ENCODE measurements at places on chromosomes 5 and 9.

DNA sequence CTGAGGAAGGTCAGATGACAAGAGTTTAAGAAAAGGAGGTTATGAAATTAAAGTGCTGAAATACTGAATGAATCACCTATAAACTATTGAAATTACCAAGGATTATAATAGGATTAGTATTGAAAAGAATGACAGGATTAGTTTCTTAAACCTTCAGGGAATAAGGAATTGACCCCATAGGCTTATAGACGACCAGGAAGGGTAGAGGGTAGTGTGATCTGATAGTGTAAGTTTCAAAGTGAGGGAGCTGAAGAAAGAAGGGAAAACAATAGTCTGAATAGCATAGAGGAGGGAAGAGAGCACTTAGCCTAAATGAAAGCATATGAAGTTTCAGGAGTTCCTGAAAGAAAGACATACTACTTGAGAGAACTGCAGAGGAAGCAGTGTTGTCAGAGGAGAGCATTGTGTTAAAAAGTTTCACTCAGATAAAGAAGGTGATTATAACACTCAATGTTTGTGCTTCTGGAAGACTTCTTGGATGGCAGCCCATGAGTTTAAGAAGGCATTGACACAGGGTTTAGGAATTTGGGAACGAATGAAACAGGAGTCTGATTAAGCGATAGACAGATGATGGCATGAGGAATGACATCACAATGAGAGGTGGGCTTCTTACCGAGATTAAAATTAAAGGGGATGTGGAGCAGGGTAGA lies 557.9 kb upstream of the GRAMD2B start:
- DNase-seq, result no peak

GRCh38 chr9:124834591-124834990 lies 18.7 kb upstream of the WDR38 start:
- no peak for DNase-seq

GRCh38 chr9:129405089-129405826 lies 215.6 kb downstream of the C9orf50 start:
- DNase-seq, result no peak

GRCh38 chr5:16007750-16008415 lies 171.7 kb downstream of the MARCHF11 start:
- DNase-seq, result no peak

DNA sequence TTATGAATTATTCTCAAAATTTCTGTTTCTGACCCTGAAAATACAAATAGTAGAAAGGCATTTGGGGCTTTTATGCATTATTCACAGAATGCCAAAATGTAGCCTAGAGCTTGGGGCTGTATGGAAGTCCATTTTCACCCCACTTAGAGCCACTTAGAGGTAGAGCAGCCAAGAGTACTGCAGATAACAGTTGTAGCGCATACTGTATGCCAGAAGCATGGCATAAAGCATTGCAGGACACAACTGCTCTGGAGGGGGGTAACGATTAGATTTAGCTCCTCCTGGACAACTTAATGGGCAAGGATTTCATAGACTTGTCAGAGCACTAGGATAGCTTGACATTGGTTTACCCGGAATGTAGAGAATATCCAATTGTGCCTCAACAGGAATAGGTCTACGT lies 15.7 kb downstream of the SLC31A1 start:
- no peak for DNase-seq

DNA sequence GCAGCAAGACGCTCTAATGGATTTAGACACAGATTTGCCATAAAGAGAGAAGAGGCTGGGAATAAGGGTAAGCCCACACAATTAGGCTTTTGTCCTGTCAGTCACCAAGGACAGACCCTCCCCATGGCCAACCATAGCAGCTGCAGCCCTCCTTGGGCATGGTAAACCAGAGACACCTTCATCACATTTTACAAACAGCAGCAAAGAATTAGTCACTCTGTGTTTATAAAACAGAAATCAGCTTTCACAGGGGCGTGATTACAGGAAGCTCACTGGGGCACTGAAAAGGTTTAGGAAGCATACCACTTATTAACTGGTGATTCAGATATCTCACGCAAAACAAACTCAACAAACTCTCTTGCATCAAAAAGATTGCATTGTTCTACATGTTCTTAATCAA lies 37.3 kb upstream of the ZNF622 start:
- no peak for DNase-seq

DNA sequence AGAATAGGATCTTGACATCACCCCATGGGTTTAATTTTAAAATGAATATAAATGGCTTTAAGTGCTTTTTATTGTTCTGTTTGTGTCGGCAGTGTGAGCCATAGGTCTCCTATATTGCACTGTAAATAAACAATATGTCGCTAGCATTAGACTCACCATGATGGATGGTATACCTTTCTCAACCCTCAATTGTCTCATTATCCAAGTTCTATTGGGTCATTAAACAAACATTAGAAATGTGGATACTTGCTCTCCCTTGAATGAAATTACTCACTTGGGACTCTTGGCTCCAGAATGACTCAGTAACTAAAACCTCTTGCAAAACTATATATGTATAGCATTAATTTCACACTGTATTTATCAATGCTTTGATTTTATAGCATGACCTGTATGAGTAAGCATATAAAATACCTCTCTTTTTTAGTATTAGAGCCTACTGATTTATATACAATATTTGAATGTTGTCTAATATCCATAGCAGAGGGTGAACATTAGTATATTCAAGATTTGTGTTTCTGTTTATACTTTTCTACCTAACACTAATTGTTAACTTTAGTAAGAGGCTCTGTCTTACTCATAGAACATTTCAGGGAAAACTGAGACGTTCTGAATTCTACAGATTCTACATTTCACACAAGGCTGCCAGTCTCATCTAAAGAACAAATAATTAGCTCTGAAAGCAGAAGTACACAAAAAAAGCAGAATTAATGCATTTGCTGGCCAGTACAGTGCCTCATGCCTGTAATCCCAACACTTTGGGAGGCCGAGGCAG lies 303.8 kb upstream of the PRR16 start:
- no peak for DNase-seq

DNA sequence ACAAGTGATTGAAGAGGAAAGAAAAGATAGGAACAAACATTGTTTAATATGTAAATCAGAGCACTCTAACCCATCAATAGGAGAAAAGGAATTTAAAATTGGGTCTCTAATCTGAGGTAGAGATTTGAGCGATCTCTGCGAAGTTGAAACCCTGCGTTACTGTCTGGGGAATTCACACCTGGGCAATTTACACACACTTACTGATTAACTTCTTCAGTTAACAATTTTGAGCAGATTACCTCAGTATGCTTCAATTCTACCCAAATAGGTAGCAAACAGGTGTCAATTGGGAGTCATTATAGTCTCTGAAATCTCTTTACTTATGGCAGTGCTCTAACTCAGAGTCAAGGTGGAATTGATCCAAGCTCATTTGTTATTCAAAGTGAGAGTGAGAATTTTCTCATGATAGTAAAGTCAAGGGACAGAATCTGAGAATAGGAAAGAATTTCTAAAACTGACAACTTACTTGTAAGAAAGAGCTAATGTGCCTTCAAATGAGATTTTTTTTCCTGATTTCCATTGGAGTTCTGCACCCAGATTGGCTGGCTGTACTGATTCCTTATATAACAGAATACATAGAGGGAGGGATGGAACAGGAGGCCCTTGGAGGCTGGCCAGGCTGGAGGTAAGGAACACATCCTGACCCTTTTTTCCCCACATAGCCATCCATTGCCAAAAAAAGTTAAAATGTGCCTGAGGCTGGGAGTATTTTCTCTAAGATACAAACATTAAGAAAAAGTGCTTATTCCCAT lies 27.1 kb upstream of the IFNA14 start:
- no peak for DNase-seq

DNA sequence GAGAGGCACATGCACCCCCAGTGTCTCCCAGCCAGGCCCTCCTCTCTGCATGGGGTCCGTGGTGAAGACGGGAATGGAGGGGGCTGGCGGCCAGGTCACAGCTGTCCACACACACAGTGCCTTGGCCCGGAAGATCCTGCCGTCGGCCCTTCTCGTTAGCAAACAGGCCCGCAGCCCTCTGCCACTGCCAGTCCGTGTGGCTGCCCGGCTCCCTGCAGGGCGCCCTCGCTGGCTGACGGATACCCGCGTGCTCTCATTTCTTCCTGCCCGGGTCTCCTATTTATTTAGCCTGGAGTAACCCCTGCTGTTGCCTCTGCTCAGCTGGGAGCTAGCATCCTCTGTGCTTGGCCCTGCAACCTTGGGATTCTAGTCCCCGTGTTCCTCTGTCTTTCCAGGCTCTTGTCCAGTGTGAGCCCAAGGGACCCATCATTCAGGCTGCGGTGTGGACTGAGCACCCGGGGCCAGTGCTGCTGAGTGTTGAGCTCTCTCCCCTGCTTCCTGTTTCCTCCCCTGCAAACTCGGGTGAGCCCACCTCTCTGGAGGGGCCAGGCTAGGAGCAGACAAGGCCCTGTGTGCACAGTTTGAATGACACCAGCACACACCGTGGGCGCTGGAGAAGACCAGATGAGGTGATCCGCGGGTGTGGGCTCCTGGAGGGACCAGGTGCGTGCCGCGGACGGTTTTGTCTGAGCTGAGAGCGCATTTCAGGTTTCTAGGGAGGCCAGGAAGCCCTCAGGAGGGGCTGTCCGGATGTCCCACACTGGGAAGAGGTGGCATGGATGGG lies 14.6 kb upstream of the RNU6ATAC start:
- DNase-seq, result no peak

GRCh38 chr9:86636038-86636437 lies 281.8 kb upstream of the TUT7 start:
- no peak for DNase-seq

GRCh38 chr5:176415952-176416924 lies at the start of gene CLTB:
Gene CLTB, minus strand, starts transcription at chr5:176416539. Its CDS starts 176 bp downstream, at chr5:176416363.
- peak; percentile 91 for DNase-seq

DNA sequence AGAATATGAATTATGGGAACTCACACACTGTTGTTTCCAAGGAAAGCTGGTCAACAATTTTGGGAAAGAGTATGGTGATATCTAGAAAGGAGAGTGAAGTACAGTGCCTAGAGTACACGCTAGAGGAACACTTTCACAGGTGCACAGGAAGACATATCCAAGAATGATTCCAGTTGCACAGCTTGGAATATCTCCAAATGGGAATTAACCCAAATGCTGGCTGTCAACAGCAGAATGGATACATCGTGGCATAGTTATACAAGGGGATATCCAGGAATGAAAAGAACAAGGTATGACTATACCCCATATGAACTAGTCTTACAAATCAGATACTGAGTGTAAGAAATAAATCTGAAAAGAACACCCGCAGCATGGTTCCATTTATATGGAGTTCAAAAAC lies 231.3 kb downstream of the FSTL4 start:
- no peak for DNase-seq

DNA sequence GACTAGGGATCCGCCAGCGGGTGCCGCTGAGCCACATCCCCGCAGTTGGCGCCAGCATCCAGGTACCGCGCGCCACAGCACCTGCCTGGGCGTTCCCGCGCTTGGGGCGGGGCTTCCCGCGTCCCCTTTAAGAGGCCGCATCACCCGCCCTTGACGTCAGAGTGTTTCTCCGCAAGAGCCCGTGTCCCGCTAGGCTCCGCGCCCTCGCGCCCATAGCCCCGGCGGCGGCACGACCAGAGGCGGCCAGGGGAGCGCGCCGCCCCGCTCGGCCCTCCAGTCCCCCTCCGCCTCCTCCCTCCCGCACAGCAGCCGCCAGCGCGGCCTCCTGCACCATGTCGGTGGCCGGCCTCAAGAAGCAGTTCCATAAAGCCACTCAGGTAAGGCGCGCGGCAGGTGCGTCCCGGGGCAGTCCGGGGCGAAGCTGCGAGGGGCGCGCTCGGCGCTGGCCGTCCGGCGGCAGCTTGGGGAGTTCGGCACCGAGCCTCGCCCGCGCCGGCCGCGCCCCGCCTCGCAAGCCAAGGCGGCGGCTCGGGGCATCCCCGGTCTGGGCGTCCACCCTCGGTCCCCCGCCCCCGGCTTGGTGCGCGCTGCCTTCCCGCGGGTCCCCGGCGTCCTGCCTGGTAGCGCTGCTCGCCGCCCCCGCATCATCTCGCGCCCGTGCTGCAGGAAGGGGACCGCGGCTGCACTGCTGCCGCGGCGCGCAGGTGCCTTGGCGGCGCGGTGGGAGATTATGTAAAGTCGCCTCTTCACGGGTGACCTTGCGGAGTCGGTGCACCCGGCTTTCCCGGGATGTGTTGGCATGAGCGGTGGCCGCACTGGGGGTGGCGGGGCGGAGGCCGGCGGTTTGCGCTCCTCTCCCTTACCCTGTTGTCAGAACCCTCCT lies at the start of gene SH3GL2:
TSS of gene SH3GL2 (plus strand) at position 156 of the 883 bp plus-strand sequence.
- no peak for DNase-seq

DNA sequence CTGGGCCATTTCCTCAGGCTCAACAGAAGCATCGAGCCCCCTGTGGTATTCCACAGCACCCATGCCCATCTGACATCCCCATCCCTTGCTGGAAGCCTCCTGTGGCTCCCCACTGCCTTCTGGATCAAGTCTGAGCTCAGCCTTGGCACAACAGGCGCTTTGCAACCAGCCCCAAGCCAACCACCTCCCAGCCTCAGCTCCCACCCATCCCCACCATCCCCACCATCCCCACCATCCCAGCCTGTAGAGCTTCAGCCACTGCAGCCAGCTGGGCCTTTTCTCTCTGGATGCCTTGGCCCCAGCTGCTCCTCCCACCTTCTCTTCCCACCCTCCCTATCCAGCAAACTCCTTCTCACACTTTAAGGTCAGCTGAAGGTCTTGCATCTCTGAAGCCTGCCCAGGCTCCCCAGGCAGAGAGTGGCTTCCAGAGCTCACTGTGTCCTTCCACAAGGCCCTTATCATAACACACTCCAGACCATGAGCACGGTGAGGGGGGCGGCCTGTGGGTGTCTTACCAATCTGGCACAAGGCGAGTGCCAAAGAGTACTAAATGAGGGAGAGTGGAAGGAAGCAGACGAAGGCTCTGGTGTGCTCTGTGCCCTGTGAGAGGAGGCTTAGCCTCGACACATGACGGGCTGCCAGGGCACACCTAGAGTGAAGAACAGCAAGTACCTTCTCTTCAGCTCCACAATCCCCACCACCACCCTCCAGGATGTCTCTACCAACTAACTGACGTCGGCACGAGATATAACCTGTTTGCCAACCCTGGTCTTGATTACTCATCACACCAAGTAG lies 6.5 kb downstream of the HIGD2A start:
- DNase-seq, result no peak

DNA sequence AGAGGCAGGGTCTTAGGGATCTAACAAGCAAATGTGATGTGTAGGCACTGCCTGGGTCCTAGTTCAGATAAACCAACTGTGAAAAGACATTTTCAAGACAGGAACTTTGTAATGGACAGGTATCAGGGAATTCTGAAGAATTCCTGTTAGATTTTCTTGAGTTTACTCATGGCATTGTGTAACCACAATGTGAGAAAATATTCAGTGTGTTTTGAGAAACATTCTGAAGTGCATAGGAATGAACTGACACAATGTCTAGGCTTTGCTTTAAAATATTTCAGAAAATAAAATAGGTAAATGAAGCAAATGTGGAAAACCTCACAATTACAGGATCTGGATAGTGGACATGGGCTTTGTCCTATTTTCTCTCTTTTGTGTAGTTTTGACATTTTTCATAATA lies 15.2 kb upstream of the AFAP1L1 start:
- no peak for DNase-seq

- DNase-seq, result no peak
Measured at GRCh38 chr9:4689687-4690104, 10.3 kb downstream of the CDC37L1 start.

All from hematopoietic multipotent progenitor cell treated with erythropoietin and hydrocortisone succinate and interleukin-3 and kit ligand, for 17 days (in vitro differentiated cells).